Activated T-helper 17 cell treated with anti-CD3 and anti-CD28 coated beads, Interleukin-2, amount 50 U/mL, for 72 hours (primary cell): ENCODE measurements at places on chromosomes 12 and 14.

DNA sequence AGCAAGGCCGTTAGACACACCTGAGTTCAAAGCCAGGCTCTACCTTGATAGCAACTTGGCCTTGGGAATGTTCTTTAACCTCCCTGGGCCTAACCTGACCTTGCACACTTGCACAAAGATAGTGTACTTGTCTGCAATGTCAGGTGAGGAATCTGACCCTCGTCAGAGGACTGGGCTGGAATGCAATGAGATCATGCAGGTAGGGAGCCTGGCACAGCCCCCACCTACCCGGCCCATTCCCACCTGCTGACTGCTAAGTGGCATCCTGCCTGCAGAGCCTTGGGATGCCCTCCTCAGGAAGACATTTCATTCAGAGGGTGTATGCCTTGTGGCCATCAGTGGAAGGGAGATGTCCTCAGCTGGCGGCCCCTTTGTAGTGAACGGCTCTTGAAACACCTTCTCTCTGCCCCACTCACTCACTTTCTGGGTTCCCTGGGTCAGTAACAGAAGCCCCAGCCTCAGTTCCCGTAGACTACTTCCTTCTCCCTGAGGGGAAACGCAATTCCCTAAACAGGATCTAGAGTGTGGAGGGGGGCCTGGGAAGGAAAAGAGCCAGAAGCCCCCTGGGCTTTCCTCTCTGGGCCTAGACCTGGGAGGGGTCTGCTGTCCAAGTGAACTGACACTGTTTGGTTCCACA lies 68.0 kb upstream of the DICER1 start:
- ATAC-seq, result no peak

DNA sequence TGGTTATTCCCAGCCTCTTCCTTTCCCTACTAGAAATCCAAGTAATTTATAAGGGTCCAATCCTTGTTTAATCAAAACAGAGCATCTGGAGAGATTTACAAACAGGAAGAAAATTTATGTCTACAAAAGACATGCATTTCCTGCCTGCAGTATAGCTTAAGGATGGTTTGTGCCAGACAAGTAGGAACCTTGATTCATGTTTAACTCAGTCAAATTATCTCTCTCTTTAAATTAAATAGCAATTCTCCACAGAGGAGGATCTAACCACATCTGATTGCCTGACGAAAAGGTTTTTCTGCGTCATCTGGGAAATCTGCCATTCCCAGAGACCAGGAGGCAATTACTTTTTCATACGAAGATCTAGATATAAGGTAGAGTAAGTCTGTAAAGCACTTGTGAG lies 105.2 kb downstream of the ZFC3H1 start:
- no peak for ATAC-seq

- peak; percentile 53 for ATAC-seq
These were observed at the start of gene SLC6A15 for GRCh38 chr12:84912198-84913128. SLC6A15 (minus strand) TSS chr12:84912799; CDS start chr12:84892120, 20,679 bp downstream.

DNA sequence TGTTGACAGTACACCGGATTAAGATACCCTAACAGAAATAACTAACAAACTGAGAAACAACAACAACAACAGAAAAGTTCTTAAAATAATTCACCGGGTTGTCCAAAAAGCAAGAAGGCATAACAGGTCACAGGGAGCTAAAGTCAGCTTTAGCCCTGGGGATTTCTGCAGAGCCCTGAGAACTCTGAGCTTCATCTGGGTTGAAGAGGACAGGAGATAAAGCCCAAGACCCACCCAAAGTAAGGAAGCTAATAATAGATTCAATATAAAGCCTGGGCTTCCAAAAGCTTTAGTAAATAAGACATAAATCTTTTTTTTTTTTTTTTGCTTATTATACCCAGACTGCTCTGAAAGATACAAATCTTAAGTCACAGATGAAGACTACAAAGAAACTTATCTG lies 44.1 kb upstream of the MTERF2 start:
- no peak for ATAC-seq

GRCh38 chr12:103470664-103471063 lies 25.1 kb downstream of the C12orf42 start:
- no peak for ATAC-seq

GRCh38 chr12:130809791-130810190 lies 29.3 kb downstream of the STX2 start:
- no peak for ATAC-seq

GRCh38 chr14:66509874-66510273 lies 1.9 kb downstream of the GPHN start:
- ATAC-seq, result no peak

DNA sequence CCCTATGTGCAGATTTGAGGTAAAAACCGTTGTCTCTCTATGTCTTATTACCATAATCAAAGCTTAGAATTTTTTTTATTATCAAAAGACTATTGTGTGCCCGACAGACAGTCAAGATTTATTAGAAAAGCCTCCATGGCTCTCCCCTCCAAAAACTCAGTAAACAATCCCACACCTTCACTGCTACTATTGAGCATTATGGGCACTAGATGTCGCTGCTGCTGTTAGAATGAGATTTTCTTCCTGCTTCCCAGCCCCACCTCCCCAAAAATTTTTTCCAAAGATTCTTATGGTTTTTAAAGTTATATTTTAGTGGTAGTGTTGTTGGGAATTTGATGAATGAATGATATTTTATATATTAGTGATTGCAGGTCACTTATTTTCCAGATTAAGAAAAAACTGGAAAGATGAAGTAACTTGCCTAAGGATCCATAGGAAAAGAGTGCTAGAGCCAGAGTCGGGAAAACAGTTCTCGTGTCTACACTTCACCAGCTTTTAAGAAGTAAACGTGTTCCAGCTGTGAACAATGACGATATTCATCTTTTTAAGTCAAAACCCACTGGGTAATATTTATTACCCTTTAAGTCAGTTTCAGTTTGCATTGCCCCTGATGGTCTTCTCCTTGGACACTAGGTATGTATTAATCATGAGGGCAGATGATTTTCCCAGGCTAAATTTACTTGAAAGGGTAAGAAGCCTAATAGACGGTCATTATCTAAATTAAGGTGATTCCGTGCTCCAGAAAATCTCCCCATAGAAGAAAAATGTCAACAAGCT lies 12.2 kb upstream of the FOXG1 start:
- no peak for ATAC-seq

DNA sequence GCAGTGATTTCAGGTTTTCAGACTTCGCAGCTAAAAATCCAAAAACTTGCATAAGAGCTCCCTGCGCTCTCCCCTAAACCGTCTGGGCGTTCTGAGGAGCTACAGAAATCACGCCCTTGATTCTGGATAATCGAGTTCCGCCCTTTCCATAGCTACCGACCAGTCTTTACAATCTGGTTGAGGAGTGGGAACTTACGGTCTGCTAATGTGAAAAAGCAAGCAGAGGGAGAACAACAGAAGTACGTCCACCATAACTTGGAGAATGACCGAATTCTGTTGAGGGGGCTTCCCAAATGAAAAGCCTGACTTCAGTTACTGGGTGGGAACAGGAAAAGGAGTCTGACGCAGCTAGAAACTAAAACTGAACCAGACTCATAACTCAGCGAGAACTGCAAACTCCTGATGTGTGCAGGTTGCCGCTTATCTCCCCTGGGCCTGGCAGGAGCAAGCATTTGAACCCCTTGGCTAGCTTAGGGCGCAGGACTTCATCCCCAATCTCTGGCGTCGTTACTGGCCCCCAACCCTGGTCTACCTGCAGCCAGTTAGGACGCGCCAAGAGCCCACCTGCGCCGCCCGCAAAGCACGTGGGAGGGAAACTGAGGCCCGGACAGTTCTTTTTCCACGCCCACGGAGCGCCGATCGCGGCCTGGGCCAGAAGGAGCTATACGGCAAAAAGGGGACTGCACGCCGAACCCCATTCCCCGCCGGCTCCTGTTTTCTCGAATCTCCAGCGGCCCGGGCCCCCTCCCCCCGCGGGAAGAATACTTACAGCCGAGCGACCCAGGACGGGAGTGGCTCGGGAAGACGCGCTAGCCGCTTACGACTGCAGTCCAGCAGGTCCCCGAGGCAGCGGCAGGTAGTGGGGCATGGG lies 838 bp downstream of the LRIG3 start:
- ATAC-seq, result no peak

GRCh38 chr12:66862356-66862985 lies 183.6 kb upstream of the GRIP1 start:
- ATAC-seq, result no peak

GRCh38 chr14:52312931-52313355 lies 1.2 kb upstream of the PTGER2 start:
- no peak for ATAC-seq

DNA sequence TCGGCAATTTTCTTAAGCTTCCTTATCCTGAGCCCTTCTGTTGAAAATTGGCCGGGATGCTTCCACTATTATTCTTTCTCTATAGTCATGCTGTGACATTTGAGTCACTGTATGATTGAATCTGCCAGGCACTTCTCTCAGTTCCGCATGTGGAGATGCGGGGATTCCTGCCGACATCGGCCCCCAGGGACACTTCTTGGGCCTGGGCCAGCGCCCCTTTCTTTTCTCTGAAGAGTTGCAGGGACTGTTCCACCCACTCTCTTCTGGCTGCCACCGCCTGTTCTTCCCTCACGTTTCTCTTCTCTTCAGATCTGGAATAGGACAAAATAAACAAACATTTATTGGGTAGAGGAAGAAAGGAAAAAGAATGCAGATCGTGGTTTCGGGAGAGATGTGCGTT lies 310.1 kb downstream of the ETNK1 start:
- no peak for ATAC-seq

DNA sequence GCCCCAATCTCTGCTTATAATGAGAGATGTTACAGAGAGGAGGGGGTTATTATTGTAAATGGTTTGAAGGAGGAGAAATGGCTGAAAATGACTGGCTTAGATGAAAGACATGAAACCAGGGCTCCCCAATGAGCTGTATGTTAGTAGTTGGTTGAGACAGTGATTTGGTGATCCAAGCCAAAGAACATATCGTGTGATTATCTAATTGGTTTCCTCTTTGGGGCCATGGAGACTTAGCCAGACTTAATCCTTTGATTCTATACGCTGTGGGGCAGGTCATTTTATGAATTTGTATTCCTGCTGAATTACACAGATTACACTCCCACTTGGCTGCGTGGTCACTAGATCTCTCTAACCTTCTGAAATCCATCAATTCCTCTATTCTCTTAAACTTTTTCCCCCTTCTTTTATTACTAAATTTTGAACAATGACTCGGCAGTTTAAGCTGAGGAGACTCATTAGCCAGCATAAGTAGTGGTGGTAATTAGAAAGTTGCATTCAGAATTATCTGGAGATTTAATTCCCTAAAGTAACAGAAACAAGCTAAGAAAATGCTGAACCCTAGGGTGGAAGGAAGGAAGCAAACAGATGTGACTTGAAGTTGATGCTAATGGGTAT lies 5.3 kb downstream of the TTC8 start:
- no peak for ATAC-seq
